Pancreas (tissue), 10 donors: ENCODE measurements at places on chromosomes 6 and 20. TPM values are rescaled to one million over a fixed set of nuclear protein-coding genes. Genes with fewer than 3 reads are reported as not detected.

DNA sequence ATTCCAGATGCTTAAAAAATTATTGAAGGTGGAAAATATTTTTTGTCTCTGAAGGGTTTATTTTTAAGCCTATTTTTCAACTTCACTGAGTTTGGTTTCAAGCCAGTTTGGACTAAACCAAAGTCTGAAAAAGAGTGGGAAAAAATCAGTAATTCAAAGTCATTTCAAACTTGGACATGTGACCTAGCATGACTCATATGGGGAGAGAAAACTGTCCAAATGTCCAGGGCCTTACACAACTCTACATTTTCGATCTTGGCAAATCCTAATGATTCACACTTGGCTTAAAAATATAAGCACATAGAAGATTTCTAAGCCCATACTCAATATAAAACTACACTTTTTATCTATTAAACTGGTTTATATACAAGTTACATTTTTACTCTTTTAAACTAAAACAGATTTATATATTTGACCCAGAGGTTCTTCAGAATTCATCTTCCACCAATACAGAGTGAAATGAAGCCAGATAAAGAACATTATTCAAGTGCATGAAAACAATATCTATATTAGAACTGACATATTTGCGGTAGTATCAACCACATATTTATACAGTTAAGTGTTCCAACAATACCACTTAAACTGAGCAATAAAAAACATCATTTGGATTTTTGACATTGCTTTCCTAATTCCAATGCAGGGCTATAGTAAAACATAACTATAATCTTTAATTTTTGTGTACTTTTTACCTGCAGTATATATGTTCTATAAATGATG lies 110.3 kb upstream of the TCF21 start:
- H3K36me3 ChIP-seq = no peaks in the 10 kb centered on the region
- no peak overlapping the region for H3K27ac ChIP-seq
- no peaks in the 10 kb centered on the region for H3K4me1 ChIP-seq
- no peak for DNase-seq

- no peak for DNase-seq
- H3K36me3 ChIP-seq = no peaks in the 10 kb centered on the region
- no peak overlapping the region for H3K4me3 ChIP-seq
- no peaks in the 10 kb centered on the region for H3K4me1 ChIP-seq
- H3K27me3 ChIP-seq = no peaks in the 10 kb centered on the region
- H3K27ac ChIP-seq = no peak overlapping the region
Measured at GRCh38 chr6:159104931-159105330, 60.1 kb upstream of the TAGAP start.

DNA sequence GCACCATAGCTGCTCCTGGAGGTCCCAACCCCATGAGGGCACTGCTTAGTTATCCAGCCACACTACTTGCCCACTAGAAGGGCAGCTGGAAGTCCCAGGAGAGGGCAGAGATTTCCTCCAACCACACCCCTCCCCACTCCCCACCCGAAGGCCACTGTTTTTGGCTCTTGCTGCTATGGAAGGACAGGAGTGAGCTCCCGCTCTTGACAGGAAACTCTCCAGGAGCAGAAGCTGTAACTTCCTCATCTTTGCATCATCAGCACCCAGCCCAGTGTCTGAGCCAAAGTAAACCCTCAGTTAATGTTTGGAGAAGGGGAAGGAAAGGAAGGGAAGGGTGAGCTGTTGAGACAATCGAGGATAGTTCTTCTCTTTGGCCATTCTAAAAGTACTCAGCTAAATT lies 120.7 kb downstream of the MTFR2 start:
- no peak overlapping the region for H3K27ac ChIP-seq
- no peak for DNase-seq
- no peaks in the 10 kb centered on the region for H3K27me3 ChIP-seq

GRCh38 chr6:75098709-75099108 lies 107.1 kb downstream of the COL12A1 start:
- no peak overlapping the region for H3K4me3 ChIP-seq
- no peak for DNase-seq
- no peak overlapping the region for H3K27ac ChIP-seq
- no peaks in the 10 kb centered on the region for H3K4me1 ChIP-seq
- H3K27me3 ChIP-seq = no peaks in the 10 kb centered on the region

GRCh38 chr20:51159303-51159702 lies 136.4 kb upstream of the KCNG1 start:
- no peaks in the 10 kb centered on the region for H3K36me3 ChIP-seq
- no peaks in the 10 kb centered on the region for H3K4me1 ChIP-seq
- H3K4me3 ChIP-seq = no peak overlapping the region
- H3K27me3 ChIP-seq = no peaks in the 10 kb centered on the region
- H3K27ac ChIP-seq = no peak overlapping the region

DNA sequence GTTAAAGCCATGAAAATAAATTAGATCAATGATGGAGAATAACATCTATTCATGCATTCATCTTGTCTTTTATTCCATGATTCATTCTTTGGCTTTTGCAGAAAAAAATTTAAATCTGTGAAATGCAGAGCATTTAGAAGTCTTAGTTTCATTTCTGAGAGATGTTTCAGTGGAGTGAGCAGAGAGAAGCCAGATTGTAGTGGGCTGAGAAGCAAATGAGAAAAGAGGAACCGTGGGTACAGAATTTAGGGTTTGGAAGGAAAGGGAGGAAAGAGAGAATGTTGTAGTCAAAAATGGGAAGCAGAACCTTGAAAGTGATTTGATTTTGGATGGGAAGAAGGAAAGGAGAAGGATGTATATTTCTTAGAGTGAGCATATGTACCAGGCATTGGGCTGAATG lies 260.3 kb upstream of the MAN1A1 start:
- DNase-seq = no peak
- H3K36me3 ChIP-seq = no peaks in the 10 kb centered on the region
- no peak overlapping the region for H3K4me3 ChIP-seq
- H3K4me1 ChIP-seq = no peaks in the 10 kb centered on the region
- H3K27me3 ChIP-seq = no peaks in the 10 kb centered on the region

DNA sequence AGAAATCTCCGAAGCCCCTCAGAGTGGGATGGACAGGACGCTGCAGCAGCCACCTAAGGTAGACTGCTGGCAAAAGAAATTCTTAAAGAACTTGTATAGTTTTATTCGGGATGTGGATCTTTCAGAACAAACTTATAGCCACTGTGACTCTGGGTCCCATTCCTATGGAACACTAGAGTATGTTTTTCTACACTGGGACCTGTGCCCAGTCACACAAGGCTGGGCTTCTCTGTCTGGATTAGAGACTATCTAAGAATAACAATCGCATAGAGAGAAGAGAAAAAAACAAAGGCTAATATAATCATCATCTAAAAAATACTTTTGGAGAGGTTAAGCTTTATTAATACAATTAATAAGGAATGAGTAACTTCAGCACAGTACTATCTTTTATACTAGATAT lies 28.9 kb downstream of the RMND1 start:
- H3K27ac ChIP-seq = no peak overlapping the region
- peaks cover 11% of the 10 kb centered on the region for H3K36me3 ChIP-seq
- no peak for DNase-seq
- no peaks in the 10 kb centered on the region for H3K4me1 ChIP-seq

GRCh38 chr6:24768361-24768760 lies 6.4 kb upstream of the GMNN start:
- no peak for DNase-seq
- H3K4me1 ChIP-seq = peaks cover 10% of the 10 kb centered on the region
- no peak overlapping the region for H3K4me3 ChIP-seq

- no peak overlapping the region for H3K27ac ChIP-seq
- no peak for DNase-seq
- no peaks in the 10 kb centered on the region for H3K36me3 ChIP-seq
- H3K4me1 ChIP-seq = no peaks in the 10 kb centered on the region
- no peaks in the 10 kb centered on the region for H3K27me3 ChIP-seq
- H3K4me3 ChIP-seq = no peak overlapping the region
Measured at GRCh38 chr6:158697811-158698210, 48.0 kb downstream of the SYTL3 start.

DNA sequence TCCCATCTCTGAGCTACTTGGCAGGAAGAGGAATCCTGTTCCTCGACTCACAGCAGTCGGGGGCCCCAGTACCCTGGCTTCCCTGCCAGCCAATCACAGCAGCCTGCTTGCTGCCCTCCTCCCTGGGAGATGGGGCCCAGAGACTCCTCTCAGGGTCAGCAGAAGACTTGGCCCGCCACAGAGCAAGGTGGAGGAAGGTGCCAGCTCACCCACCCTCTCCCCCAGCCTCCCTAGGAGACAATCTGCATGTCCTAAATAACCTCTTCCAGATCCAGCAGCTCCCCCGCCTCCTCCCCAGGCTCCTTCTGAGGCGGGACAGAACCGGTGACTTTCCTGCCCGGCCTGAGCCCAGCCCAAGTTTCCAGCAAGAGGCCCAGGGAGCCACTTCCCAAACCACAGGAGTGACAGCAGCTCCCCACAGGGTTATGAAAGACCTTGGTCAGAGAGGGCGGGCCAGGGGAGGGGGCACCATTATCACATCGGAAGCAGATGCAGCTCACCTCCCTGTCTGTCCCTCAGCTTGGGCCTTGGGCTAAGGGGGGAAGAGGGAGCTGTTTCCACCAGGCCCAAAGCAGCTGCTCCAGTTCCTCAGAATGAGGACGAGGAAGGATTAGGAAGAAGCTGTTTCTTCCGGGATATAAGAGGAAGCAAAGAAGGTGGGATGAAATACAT lies 2.3 kb downstream of the CCND3 start:
- H3K27ac ChIP-seq = no peak overlapping the region
- H3K4me3 ChIP-seq = no peak overlapping the region

GRCh38 chr6:159438106-159438505 lies 254.9 kb downstream of the SOD2 start:
- H3K4me1 ChIP-seq = no peaks in the 10 kb centered on the region
- H3K4me3 ChIP-seq = no peak overlapping the region
- H3K36me3 ChIP-seq = no peaks in the 10 kb centered on the region
- no peak overlapping the region for H3K27ac ChIP-seq

GRCh38 chr6:156437121-156437879 lies 339.9 kb upstream of the ARID1B start:
- no peaks in the 10 kb centered on the region for H3K36me3 ChIP-seq
- no peaks in the 10 kb centered on the region for H3K27me3 ChIP-seq
- DNase-seq = no peak
- no peak overlapping the region for H3K4me3 ChIP-seq
- H3K4me1 ChIP-seq = peaks cover 5% of the 10 kb centered on the region
- H3K27ac ChIP-seq = no peak overlapping the region

GRCh38 chr20:346640-347316 lies at the start of gene NRSN2:
TSS of gene NRSN2 (plus strand) at chr20:347111. CDS start at chr20:349644, 2,533 bp downstream.
- peak; percentile 87 for DNase-seq
- H3K4me3 ChIP-seq = peak within 1 kb of the TSS; percentile 63
- peak within 1 kb of the TSS; percentile 52 for H3K27ac ChIP-seq
- no peaks in the 10 kb centered on the region for H3K27me3 ChIP-seq
- peaks cover 15% of the 10 kb centered on the region for H3K4me1 ChIP-seq

DNA sequence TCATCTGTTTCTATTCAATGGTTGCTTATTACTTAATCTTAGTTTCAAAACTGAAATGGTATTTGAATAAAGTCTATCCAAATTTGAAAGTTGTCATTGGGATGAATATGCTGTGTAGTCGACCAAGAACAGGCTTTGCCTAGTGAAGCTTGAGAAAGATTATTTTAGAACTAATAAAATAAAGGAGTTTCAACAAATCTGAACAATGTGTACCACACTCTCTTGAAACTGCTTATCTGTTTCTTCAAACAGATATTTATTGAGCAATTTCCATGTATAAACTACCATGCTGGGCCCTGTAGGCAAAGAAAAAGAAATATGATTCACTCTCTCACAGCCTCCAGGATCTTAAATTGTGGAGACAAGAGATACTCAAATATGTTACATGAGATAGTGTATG lies 174.4 kb downstream of the OGFRL1 start:
- no peaks in the 10 kb centered on the region for H3K4me1 ChIP-seq
- no peaks in the 10 kb centered on the region for H3K27me3 ChIP-seq
- DNase-seq = no peak
- no peak overlapping the region for H3K4me3 ChIP-seq
- H3K36me3 ChIP-seq = no peaks in the 10 kb centered on the region

DNA sequence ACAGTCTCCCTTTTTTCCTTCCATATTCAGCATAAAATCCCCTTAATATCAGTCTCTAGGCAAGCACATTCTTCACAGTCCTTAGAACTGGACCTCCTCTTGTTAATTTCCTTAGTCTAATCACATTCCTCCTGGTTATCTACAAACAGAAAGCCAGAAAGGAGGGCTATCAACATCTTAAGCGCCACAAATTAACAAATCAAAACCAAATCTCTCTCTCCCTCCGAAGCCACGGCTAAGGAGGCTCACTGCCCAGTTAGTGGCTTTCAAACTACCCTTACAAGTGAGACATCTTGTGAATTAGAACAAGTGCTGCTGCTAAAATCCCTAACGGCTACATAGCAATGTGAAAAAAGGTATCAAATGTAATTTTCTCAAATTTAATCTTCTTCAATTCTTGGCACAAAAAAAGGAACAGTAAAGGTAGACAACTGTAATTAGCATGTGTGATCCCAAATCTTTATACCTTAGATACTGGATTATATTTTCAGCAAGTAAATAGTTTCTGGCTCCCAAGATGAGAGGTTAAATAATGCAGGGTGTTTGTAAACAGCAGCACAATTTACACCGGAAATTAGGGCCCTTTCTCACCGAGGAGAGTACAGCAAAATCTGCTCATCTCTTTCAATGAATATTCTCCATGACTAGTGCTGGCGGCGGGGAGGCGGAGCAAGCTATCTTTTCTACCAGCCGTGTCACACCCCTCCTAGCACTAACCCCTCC lies 1.4 kb upstream of the TRIM39 start:
- H3K4me1 ChIP-seq = peaks cover 12% of the 10 kb centered on the region
- peak overlapping the region; percentile 93 for H3K27ac ChIP-seq
- no peaks in the 10 kb centered on the region for H3K27me3 ChIP-seq
- no peak for DNase-seq

- H3K27me3 ChIP-seq = peaks cover 16% of the 10 kb centered on the region
- DNase-seq = no peak
- no peaks in the 10 kb centered on the region for H3K36me3 ChIP-seq
- no peak overlapping the region for H3K27ac ChIP-seq
Measured at GRCh38 chr6:27592481-27593199, 119.7 kb upstream of the ZNF184 start.

DNA sequence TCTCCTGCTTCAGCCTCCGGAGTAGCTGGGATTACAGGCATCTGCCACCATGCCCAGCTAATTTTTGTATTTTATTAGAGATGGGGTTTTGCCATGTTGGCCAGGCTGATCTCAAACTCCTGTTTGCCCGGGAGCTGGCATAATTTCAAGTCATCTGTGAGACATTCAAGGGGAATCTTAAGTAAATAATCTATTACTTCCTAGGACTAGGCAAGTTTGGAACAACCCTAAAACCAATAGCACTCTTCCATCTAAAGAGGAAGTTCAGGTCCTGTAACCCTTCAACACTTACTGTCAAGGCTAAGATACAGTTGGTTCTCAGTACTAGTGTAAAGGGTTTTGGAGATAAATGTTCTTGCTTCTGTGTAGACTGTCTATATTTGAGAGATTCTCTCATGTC lies 267.8 kb upstream of the IRAK1BP1 start:
- no peak overlapping the region for H3K27ac ChIP-seq
- H3K4me3 ChIP-seq = no peak overlapping the region
- DNase-seq = no peak
- H3K4me1 ChIP-seq = no peaks in the 10 kb centered on the region
- no peaks in the 10 kb centered on the region for H3K36me3 ChIP-seq

The STMND1 gene
- polyA plus RNA-seq = 1.1 TPM

The RIPOR2 gene
- polyA plus RNA-seq = 0.38 TPM

The RIPPLY2 gene
- 2.6 TPM for polyA plus RNA-seq

The ASIP gene
- not detected for polyA plus RNA-seq

The SNAP91 gene
- 1.9 TPM for polyA plus RNA-seq

The SIRPG gene
- not detected for polyA plus RNA-seq

The COL20A1 gene
- polyA plus RNA-seq = not detected

The MACROD2 gene
- polyA plus RNA-seq = 1.7 TPM

The ADGRG6 gene
- polyA plus RNA-seq = 1.6 TPM

The GNAS-AS1 gene
- 2.8 TPM for polyA plus RNA-seq

The ENPP3 gene
- 0.23 TPM for polyA plus RNA-seq

The ATP9A gene
- polyA plus RNA-seq = 5.8 TPM

The AVP gene
- polyA plus RNA-seq = not detected

The TRIM10 gene
- polyA plus RNA-seq = 0.02 TPM

The PGC gene
- polyA plus RNA-seq = 1.5 TPM
